Heart right ventricle (tissue), 16 donors: ENCODE measurements at places on chromosomes 6 and 20. TPM values are rescaled to one million over a fixed set of nuclear protein-coding genes. Genes with fewer than 3 reads are reported as not detected.

ZNF337 gene
- 7.8 TPM for total RNA-seq

USP49 gene
- 1.2 TPM for total RNA-seq

KCNK5 gene
- total RNA-seq = 0.21 TPM

THBS2 gene
- 6.0 TPM for total RNA-seq

BIRC7 gene
- total RNA-seq = not detected

ZSCAN12 gene
- 3.1 TPM for total RNA-seq

BPIFB2 gene
- total RNA-seq = not detected

CLDN20 gene
- not detected for total RNA-seq

SRSF3 gene
- 149 TPM for total RNA-seq

OGFR gene
- total RNA-seq = 16.2 TPM

RNF8 gene
- total RNA-seq = 14.3 TPM

RNF217 gene
- 13.6 TPM for total RNA-seq

RIN2 gene
- 61.4 TPM for total RNA-seq

SLC22A1 gene
- total RNA-seq = 1.4 TPM

FAM217B gene
- total RNA-seq = 16.6 TPM

SIRPB1 gene
- total RNA-seq = 4.6 TPM

AKAP12 gene
- 11.6 TPM for total RNA-seq

TUBB2B gene
- 0.80 TPM for total RNA-seq

ADIG gene
- total RNA-seq = not detected
